ENCODE measurements at places on chromosomes 16 and 17. TPM values are rescaled to one million over a fixed set of nuclear protein-coding genes. Genes with fewer than 3 reads are reported as not detected.

GRCh38 chr17:44414394-44415155, 25.1 kb upstream of the ITGA2B start:
- no peak for DNase-seq

DNA sequence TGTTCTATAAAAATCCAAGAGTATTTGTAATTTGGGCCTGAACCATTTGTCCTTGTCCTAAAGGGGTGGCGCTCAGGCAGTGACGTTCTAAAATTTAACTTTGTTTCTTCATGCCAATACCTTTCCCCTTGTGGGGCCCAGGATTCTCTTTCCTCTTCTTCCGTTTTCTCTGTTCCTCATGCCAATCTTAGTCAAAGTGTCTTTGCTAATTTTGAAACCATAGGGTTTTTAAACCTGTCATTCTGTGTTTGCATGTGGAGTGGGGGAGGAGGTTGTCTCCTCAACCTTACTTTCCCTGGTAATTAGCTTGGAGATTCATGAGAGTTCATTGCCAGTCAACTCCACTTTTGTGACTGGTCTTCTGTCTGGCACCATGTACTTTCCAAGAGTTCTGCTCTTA, 337.1 kb downstream of the MAF start:
- DNase-seq, result no peak

GRCh38 chr16:52727441-52727840, 180.5 kb upstream of the TOX3 start:
- no peak for DNase-seq

GRCh38 chr16:88941913-88942909, 34.8 kb downstream of the CBFA2T3 start:
- no peak for DNase-seq

DNA sequence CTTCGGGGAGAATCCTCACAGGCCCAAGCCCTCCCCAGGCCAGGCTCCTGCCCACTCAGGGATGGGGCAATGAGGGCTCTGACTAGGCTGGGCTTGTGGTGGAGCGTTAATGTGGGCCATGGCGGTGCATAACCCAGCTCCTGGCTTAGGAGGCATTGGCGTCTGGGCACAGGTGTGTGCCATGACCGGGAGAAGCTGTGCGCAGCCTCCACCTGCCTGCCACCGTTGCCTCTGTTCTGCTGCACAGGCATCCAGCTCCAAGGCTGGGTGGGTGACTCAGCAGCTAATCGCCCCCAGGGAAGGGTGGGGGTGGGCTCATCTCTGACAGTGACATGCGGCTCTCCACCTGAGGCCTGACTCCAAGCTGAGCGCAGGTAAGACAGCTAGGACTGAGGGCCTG, 3.5 kb upstream of the ARHGAP27 start:
- DNase-seq, result no peak

GRCh38 chr17:80802626-80803450, 188.8 kb upstream of the CHMP6 start:
- DNase-seq, result no peak

OTOA gene
- 0.20 TPM for polyA plus RNA-seq

TBC1D3E gene
- polyA plus RNA-seq, result not detected

PTX4 gene
- not detected for polyA plus RNA-seq

IRX5 gene
- polyA plus RNA-seq, result 7.7 TPM

SLC6A2 gene
- polyA plus RNA-seq, result 0.21 TPM

FOXJ1 gene
- polyA plus RNA-seq, result 16.7 TPM

Data from left renal pelvis (tissue), 4 donors.